A549 treated with Hydrocortisone at 1 μM for 4 hours (cell line): ENCODE measurements at places on chromosomes 3 and 15. TPM values are rescaled to one million over a fixed set of nuclear protein-coding genes. Genes with fewer than 3 reads are reported as not detected.

The LPP gene
- total RNA-seq, result 5.7 to 12.0 TPM (median 9.6 TPM) in 5 replicates

The SLC51B gene
- total RNA-seq, result 14.4 to 20.3 TPM (median 15.9 TPM) in 5 replicates

The SUCLG2 gene
- 34.1 to 52.0 TPM (median 37.4 TPM) in 5 replicates for total RNA-seq

The DUOXA2 gene
- total RNA-seq, result not detected in 5 replicates

The TTC21A gene
- total RNA-seq, result 1.9 to 2.3 TPM (median 2.3 TPM) in 5 replicates

The TLNRD1 gene
- 10.0 to 19.3 TPM (median 17.3 TPM) in 5 replicates for total RNA-seq

The COMMD2 gene
- 29.6 to 38.8 TPM (median 37.7 TPM) in 5 replicates for total RNA-seq

The ZBED2 gene
- total RNA-seq, result 0.13 to 0.22 TPM (median 0.20 TPM) in 5 replicates

The ERC2 gene
- 0.25 TPM in 2 of 5 replicates, not detected in the others for total RNA-seq

The CCDC51 gene
- 24.4 to 29.5 TPM (median 27.7 TPM) in 5 replicates for total RNA-seq

The TUBGCP4 gene
- 4.7 to 6.8 TPM (median 6.0 TPM) in 5 replicates for total RNA-seq

The GLT8D1 gene
- 35.0 to 41.9 TPM (median 38.7 TPM) in 5 replicates for total RNA-seq

The IGSF10 gene
- 0.30 to 0.54 TPM (median 0.47 TPM) in 5 replicates for total RNA-seq

The TRANK1 gene
- 0.74 to 2.4 TPM (median 1.2 TPM) in 5 replicates for total RNA-seq

The GPR149 gene
- total RNA-seq, result not detected in 5 replicates

The ADCY5 gene
- total RNA-seq, result 0.36 to 0.54 TPM (median 0.45 TPM) in 5 replicates

The ARRDC4 gene
- 0.09 to 0.23 TPM (median 0.16 TPM) in 5 replicates for total RNA-seq
